ENCODE measurements at places on chromosomes 13 and 19.

- DNase-seq = no peak
Observed at GRCh38 chr13:91355826-91356710, 8.6 kb downstream of the MIR17HG start.

DNA sequence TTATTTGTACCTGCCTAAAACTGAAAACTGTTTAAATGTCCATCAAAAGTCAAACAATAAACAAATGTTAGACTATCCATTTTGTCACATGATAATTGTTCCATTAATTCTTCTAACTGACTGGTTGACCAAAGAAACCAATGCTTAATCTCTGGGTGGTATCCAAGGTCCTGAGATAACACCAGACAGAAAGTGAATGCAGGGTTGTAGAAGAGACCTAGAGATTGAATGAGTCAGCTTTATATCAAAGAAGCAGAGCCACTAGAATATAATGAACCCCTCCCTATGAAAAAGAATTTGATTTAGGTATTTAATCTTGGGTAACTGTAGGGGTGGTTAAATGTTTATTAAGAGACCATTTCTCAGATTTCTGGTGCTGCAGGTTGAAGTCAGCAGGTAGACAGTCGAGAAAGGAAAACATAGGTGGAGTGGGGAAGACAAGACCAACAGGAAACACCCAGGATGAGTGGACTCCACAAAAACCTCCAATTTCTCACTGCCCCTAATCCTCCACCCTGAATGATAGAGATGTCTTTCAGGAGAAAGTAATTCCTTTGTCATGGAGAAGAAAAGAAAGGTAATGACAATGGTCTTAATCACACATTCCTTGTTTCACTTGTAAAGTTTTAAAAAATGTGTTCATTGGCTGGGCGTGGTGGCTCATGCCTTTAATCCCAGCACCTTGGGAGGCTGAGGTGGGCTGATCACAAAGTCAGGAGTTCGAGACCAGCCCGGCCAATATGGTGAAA lies 536.4 kb downstream of the IRS2 start:
- no peak for DNase-seq

- DNase-seq = no peak
Observed at GRCh38 chr19:34246340-34246739, 8.0 kb upstream of the GARRE1 start.

DNA sequence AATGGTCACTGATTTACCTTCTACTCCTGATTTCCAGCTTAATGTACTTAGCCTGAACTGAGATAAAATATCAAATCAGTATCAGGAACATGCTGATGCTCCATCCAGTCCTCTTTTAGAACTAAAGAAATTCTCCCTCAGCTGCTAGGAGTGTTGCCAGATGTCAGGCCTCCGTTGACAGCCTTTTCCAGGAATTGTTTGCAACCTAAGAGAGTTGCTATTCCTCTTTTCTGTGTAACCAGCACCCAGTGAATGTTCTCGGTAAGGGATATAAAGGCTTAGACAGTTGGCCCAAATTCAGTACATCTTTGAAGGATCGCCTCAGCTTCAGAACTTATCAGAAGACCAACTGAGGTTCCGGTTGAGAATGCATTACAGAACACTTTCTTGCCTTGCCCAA lies 559.0 kb downstream of the PCDH17 start:
- DNase-seq = no peak

DNA sequence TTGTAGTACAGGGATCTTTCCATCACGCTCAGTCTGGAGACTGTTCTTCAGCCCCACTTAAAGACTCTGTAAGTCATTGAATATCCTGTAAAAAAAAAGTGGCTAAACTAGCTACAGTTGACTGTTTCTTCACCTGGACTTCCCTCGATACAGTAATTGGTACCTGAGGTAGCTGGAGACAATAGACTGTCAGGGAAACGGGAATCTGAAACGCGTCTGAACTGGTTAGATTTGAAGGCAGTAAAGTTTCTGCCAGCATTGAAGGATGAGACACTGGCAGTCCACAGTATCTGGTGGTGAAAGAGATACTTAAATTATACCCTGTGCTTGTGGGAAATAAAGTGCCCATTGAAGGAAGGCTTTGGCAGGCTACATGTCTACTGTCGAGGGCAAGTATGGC lies 550.5 kb downstream of the IRS2 start:
- DNase-seq = no peak

- DNase-seq = no peak
Observed at GRCh38 chr19:14203177-14203576, 2.8 kb downstream of the ADGRL1 start.

- DNase-seq = no peak
Observed at GRCh38 chr13:104204177-104204576, 1138.0 kb upstream of the SLC10A2 start.

DNA sequence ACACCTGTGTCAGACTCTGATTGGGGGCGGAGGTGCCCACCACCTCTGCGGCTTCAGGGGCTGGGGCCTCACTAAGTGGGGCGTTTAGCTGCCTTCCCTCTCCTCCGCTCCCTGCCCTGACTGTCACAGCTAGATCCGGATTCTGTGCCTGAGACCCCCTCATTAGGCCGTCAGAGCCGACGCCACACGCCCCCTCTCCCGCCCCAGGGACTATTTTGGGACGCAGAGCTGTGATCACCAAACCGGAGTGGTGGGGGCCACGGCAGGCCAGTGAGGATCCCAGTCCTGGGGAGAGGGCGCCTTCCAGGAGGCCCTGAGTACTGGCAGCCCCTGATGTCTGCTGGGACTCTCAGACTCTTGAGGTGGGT lies 762 bp downstream of the KANK3 start:
- no peak for DNase-seq

GRCh38 chr19:58428617-58429016 lies 11.3 kb downstream of the ZNF132 start:
- no peak for DNase-seq

- peak; percentile 43 for DNase-seq
Observed at GRCh38 chr19:37007587-37008220, 70.5 kb upstream of the ZNF420 start.

- peak; percentile 18 for DNase-seq
Observed at GRCh38 chr13:110989331-110989730, 74.5 kb upstream of the ANKRD10 start.

DNA sequence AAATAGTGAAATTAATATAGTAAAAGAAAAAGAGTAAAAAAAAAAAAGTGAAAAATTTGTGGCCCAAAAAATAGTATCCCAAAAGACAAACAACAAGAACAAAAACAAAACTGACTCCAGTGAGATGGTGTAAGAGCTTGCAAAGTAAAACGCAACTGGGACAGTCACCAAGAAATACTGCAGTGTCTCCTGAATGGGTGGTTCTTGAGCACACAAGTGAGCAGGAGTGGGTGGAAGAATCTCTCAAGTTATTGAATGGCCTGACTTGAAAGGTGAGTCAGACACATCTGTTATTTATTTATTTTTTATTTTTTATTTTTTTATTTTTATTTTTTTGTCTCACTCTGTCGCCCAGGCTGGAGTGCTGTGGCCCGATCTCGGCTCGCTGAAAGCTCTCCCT lies 1.9 kb downstream of the ZNF493 start:
- peak; percentile 12 for DNase-seq

DNA sequence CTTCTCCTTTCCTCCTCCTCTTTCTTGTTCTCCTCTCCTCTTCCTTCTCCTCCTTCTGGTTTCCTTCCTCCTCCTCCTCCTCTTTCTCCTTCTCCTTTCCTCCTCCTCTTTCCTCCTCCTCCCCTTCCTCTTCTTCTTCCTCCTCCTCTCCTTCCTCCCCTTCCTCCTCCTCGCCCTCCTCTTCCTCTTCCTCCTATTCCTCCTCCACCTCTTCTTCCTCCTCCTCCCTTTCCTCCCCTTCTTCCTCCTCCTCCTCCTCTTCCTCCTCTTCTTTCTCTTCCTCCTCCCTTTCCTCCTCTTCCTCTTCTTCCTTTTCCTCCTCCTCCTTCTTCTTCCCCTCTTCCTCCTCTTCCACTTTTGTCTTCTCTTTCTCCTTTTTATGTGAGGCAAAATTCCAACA lies 55.0 kb upstream of the ADGRE1 start:
- DNase-seq = no peak

DNA sequence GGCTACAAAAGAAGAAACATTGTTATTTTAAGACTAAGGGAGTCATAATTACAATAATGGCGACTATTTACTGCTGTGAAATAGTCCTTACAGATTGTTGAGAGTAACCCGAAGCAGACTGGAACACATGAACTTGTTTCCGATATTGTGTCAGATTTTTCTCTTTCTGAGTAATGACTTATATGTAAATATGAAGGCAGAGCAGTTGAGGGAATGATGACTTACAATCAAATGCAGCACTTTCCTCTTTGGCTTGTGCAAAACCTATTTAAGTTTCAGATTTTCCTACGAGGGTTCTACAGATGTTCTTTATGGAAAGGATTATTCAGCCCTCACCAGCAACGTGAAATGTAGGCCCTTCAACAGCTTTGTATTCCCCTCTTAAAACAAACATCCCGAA lies 198.6 kb downstream of the RGCC start:
- DNase-seq = no peak

GRCh38 chr13:80469853-80470381 lies 129.0 kb upstream of the SPRY2 start:
- DNase-seq = peak; percentile 4

GRCh38 chr13:78370231-78370630 lies 233.1 kb downstream of the POU4F1 start:
- no peak for DNase-seq

DNA sequence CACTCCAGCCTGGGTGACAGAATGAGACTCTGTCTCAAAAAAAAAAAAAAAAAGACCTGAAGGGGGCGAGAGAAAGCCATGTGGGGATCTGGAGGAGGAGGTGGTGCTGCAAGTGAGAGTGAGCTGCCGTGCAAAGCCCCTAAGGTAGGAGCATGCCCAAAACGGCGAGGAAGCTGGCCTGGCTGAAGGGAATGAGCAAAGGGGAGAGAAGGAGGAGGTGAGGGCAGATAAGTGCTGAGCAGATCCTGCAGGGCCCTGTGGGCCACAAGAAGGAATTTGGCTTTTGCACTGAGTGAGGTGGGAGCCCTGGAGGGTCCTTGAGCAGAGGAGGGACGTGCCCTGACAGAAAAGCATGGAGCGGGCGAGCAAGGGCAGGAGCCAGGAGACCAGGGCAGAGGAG lies 19.4 kb upstream of the ADGRE5 start:
- DNase-seq = no peak

DNA sequence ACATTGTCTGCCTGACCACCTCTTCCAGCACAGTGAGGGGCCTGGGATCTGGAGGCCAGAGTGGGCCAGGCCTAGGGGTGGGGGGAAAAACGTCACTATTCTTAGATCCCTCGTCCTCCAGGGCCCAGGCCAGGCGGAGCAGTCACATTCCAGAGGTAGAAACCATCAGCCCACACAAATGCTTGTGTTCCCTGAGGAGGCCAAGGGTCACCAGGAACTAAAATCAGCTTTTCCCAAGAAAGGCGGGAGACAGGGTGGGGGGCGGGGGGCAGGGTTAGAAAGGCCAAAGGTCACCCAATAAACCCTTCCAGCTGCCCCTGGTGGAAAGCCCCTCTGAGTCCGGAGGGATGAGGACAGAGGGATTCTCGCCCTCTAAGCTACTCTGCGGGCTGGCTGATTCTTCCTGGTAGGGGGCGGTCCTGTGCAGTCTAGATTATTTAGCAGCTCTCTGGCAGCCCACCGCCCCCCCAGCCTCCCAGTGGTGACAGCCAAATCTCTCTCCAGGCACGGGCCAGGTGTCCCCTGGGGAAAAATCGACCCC lies 23.5 kb upstream of the CCL25 start:
- no peak for DNase-seq

Data from AG10803 (cell line).